ENCODE measurements at places on chromosomes 2 and 18.

DNA sequence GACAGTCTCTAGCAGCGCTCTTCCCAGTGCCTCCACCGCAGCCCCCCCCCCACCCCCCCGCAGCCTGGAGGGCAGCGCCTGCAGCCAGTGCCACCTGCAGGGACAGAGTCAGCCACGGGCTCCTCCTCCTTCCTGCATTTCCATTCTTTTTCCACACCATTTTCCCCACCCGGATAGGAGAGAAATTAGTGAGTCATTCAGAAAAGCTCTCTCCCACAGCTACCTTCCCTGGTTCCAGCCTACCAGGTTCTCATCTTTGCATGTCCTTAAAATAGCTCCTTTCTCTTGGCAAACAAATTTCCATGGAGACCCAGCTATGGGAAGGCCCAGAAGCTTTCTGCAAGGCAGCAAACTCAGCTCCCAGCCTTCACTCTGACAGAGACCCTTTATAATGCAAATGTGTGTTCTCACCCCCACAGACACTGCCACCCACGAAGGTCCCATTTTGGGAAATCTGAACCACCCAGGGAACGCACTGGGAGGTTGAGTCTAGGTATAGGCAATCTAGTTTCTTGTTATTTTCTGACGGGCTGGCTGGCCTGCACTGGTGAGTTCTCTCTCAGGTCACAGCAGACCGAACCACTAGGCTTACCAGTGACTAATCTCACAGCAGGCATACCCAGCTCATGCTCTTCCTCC, 41.8 kb upstream of the ATG16L1 start:
- DNase-seq = no peak

- no peak for DNase-seq
Measured at GRCh38 chr2:196391149-196391479, 219.7 kb upstream of the STK17B start.

GRCh38 chr2:133957724-133958480, 296.0 kb upstream of the MGAT5 start:
- no peak for DNase-seq

GRCh38 chr18:50061876-50062517, 132.9 kb downstream of the MYO5B start:
- DNase-seq = no peak

- no peak for DNase-seq
Measured at GRCh38 chr2:165697748-165698443, 96.2 kb downstream of the GALNT3 start.

DNA sequence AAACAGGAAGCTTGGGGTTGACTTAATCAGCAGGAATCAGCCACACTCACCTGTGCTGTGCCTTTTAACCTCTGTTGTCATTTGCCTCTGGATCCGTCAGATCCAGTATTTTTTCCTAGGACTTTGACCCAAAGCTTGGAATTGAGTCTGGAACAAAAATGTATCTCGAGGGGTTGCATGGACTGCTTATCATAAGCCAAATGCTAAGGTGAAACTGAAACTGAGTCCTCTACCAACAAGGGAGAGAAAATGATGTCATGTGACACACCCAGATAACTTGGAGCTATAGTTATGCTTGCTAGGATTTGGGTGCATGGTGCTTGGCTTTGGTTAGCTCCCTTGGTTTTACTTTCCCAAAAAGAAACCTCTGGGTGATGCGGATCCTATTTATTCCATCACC, 2158.6 kb upstream of the PIK3C3 start:
- DNase-seq = no peak

DNA sequence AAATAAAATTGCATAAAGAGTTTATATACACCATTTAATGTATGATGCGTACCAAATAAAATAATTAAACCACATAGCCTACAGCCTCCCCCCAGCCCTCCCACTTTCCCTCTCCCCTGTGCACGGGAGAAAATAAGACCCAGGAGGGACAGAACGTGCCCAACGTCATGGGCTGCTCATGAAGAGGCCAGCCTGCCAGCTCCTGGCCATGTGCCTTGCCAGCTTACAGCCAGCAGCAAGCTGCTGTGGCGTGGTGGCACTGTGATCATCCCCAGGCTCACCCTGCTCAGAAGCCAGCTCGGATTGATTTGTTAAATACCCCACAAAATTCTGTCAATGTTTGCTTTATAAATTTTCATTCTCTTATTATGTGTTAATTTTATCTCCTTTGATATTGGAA, 7.6 kb downstream of the GPR148 start:
- no peak for DNase-seq

DNA sequence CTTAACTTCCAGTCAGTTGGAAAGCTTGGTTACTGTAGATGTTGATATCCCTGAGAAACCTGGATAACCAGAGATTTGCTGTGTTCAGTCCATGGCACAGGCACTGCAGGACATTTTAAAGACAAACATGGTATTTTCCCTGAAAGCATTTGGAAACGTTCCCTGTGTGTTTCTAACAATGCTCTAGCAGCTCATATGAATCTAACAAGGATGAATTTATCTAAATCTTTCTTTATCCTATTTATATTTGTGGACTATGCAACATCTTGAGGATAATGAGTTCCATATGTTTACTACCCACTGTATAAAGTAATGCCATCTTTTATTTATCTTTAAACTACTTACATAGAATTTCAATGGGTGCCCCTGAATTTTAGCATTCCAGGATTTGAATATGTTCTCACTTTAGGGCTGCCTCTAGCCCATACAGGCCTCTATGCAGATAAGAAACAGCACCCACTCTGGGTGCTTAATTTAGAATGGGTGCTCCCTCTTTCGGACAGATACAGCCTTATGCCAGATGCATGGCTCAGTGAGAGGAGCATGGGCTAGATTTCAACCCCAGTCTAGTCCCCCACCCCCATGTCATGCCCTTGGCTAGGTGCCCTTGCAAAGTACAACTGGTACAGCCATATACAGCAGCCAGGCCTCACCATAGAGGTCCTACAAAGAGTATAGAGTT, 50.6 kb upstream of the NEMP2 start:
- DNase-seq = no peak
